ENCODE measurements at places on chromosomes 12 and 14.

DNA sequence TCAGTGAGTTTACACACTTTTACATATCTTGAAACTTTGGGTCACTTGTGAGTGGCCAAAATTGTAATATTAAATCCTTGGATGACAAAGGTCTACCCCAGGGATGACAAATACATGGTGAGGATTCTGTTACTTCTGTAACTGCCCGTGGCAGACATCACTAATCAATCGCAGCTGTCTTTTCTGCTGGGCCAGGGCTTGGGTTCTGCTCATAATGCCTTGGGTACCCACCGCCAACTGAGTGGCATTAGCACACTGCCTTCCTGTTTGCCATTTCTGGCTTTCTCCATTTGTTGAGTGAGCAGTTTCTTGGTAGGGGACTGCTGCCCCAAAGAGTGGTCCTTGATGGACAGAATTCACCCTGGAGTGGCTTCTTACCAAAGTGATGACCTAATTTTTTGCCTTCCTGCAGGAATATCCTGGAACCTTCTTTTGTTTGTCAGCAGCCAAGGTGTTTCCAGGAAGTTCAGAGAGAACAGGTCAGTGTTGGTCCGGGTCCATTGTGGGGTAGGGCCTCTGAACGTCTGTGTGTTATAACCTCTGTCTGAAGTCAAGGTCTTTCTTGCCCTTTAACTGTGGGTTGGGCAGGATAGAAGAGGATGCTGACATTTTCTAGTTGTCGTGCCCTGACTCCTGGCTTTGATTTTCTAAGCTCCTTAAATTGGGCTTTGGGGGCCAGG lies 6.2 kb downstream of the TSPAN9 start:
- DNase-seq = no peak

- DNase-seq = no peak
Observed at GRCh38 chr12:66388517-66388916, 86.2 kb downstream of the HELB start.

- no peak for DNase-seq
Observed at GRCh38 chr12:124278389-124279101, 16.3 kb upstream of the RFLNA start.

GRCh38 chr14:74829251-74829650 lies 46.7 kb downstream of the PROX2 start:
- DNase-seq = no peak

DNA sequence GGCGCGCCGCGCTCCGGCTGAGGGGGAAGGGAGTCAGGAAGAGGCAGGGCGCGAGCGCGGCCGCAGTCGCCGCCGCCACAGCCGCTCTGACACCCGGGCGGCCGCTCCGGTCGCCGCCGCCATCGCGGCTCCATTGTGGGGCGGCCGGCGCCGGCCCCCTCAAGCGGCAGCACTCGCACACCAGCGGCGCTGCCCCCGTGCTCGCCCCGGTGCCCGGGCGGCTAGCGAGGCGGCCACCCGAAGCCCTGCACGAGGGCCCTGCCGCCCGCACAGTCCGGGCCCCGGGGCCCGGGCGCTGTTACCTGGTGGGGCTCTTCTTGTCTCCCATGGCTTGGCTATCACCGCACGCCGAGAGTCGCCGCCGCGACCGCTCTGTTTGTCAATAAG lies 202 bp downstream of the YAF2 start:
- DNase-seq = no peak

- DNase-seq = no peak
Observed at GRCh38 chr12:92143258-92143657, 2.4 kb downstream of the BTG1 start.

- DNase-seq = peak; percentile 70
Observed at GRCh38 chr14:50321009-50321660, 9.0 kb downstream of the DMAC2L start.

DNA sequence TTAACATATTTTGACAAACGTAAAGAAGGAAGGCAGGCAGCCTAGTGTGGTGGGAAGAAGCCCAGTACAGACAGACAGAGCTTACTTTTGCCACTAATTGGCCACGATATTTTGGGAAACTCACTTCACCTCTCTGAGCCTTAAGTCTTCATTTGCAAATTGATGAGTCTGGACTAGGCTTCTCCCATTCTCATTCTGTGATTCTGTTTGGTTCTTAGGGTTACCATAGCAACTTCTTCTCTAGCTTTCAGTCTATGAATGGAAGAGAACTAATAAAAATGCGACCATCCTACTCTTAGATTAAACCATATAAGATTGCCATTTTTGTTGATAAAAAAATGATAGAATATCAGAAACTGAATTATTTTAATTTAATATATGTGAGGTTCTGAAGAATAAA lies 210.5 kb downstream of the SNAPC1 start:
- no peak for DNase-seq

GRCh38 chr14:68487805-68488590 lies 304.9 kb downstream of the ZFP36L1 start:
- DNase-seq = no peak

DNA sequence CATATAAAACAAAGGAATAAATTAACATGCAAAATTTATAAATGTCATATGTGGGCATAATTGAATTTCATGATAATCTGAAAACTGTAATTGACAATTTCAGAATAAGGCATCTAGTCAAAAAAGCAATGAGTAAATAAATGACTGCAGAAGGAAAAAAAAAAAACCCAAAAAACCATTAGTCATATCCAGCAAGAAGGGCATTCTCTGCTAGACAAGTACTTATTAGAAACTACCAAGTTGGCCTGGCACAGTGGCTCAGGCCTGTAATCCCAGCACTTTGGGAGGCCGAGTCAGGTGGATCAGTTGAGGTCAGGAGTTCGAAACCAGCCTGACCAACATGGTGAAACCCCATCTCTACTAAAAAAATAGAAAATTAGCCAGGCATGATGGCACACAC lies 17.5 kb downstream of the ZCRB1 start:
- no peak for DNase-seq

- no peak for DNase-seq
Observed at GRCh38 chr14:86357119-86357518, 827.2 kb downstream of the FLRT2 start.

- no peak for DNase-seq
Observed at GRCh38 chr12:16189849-16190248, 87.6 kb downstream of the SLC15A5 start.

DNA sequence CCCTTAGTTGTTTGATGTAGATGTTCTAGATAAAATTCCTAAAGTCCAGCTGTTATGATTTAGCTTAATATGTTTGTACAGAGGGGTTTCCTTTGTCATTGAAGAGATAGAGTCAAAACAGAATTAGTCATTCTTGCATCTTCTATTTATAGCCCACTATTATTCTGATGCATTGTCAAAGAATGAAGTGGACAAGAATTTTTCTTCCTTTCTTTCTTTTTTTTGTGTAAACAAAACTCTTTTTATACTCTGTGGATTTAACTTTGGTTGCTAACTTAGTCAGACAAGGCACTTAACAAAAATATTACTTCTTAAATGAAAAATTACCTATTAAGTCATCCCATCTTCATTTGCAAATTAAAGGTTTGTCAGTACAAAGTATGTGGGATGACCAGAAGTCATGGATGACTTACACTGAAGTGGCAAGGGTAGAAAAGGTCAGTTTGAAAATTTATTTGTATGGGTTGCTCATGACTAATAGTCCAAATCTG lies 215.6 kb upstream of the DDHD1 start:
- DNase-seq = no peak

GRCh38 chr14:33009673-33010072 lies 71.0 kb downstream of the NPAS3 start:
- DNase-seq = no peak

GRCh38 chr12:107783406-107784376 lies 9.2 kb downstream of the ASCL4 start:
- DNase-seq = no peak

- no peak for DNase-seq
Observed at GRCh38 chr14:95320078-95320895, 579 bp upstream of the CLMN start.

DNA sequence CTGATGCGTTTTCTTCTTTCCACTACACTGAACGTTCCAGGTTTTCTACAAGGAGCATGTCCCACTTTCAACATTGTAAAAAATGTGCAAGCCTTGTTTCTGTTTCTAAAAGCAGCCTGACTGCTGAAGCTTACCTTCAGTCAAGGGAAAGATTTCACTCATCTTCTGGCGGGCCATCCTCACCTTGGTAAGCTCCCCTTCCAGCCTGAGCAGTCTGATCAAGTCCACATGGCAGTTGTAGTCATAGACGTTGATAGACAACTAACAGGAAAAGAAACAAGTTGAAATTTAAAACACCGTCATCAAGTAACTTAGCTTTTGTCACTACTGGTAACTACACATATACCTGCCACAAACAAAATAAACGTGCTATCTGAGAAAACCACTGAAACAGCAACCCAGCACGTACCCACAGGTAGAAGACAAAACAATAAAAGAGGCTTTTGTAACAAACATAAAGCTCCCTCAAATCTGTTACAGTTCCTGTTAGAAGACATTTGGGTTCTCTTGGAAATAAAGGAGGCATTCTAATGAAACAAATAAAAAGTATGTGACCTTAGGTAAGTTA lies 11.9 kb downstream of the SART3 start:
- no peak for DNase-seq

GRCh38 chr14:85532374-85533022 lies 2.6 kb downstream of the FLRT2 start:
- no peak for DNase-seq

GRCh38 chr14:63727231-63727735 lies 582 bp downstream of the SGPP1 start:
- no peak for DNase-seq

- no peak for DNase-seq
Observed at GRCh38 chr14:43877351-43877960, 629.6 kb downstream of the FSCB start.

DNA sequence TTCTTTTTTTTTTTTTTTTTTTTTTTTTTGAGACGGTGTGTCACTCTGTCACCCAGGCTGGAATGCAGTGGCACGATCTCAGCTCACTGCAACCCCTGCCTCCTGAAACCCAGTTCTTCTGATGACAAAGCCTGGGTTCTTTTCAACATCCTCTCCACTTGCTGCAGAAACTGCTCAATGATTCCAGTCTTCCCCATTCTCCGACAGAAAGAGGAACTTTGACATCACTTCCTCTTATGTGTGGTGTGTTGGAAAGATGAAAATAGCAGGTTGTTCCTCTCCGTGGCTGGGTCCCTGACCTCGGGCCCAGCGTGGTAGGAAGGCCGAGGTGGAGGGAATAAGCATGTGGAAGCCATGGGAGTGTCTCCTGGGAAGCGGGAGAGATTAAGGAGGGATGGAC lies 198.4 kb downstream of the PHETA1 start:
- DNase-seq = no peak

GRCh38 chr14:73696466-73697400 lies 17.5 kb downstream of the PNMA1 start:
- no peak for DNase-seq

DNA sequence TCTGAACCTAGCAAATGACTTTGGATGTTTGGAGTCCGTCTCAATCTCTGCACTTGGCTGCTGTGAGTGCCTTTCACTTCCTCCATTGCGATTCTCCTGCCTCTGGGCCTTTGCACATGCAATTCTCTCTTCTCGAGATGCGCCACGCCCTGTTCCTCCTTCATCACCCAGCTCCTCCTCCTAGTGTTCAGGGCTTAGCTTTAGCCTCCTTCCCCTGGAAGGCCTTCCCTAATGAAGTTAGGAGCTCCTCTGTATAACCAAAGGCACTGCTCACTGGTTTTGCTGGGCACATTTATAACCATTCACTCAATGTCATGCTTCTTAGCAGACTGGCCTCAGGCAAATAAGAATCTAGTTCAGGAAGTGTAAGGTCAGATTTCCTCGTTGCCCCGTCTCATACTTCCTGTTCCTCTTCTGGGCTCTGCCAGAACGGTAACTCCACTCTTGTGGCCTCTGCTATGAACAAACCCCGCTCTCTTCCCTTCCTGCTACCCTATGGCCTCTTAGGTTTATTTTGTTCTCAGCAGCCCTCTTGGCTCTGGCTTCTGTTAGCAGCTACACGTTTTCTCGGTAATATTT lies 171.4 kb downstream of the CRADD start:
- DNase-seq = no peak

DNA sequence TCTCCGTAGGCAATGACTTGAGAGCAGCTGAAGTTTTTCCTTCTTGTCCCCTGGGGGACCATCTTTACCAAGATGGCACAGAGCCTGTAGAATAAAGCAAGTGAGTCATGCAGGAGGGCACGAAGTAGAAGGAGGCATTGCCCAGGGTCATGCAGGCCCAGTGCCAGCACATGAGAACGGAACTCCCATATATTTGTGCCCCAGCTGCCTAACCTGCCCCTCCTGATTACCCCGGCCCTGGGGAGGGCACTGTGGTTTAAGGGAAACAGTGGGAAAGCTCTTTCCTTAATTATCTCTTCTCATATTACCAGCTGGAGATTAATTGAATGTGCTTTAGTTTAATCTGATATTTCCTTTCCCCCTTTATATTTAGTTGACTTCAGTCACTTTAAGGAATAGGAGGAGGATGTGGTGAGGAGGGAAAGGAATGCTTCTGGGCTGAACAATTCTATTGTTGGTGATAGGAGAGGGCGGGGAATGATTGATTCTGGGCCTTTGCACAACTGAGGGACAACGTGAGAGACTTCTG lies 51.9 kb downstream of the RASSF8 start:
- no peak for DNase-seq

GRCh38 chr14:64610049-64610746 lies 60.4 kb downstream of the PPP1R36 start:
- DNase-seq = no peak

GRCh38 chr12:56158926-56159461 lies 835 bp downstream of the MYL6 start:
- DNase-seq = no peak

DNA sequence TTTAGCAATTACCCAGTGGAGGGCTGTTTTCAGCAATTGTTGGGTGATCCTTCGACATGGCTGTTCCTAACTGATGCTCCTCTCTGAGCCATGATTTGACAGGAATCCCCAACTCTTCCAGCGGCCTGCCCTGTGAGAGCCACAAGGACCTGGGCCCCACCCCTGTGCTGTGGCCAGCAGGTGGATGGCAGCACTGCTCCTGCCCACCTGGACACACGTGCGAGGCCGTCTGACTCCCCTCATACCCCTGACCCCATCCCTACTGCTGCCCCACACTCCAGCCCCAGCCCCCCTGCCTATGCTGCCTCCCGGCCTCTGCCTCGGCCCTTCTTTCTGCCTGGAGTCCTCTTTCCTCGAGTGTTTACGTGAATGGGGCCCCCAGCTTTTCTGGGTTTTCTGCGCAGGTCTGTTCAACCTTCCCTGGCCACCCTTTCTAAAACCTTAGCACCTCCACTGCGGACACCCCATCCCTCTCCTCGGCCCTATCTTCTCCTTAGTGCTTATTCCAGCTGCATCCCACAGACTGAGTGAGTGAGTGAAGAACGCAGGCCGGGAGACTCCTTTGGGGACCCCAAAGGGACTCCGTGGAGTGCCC lies 111.4 kb downstream of the DICER1 start:
- DNase-seq = no peak

DNA sequence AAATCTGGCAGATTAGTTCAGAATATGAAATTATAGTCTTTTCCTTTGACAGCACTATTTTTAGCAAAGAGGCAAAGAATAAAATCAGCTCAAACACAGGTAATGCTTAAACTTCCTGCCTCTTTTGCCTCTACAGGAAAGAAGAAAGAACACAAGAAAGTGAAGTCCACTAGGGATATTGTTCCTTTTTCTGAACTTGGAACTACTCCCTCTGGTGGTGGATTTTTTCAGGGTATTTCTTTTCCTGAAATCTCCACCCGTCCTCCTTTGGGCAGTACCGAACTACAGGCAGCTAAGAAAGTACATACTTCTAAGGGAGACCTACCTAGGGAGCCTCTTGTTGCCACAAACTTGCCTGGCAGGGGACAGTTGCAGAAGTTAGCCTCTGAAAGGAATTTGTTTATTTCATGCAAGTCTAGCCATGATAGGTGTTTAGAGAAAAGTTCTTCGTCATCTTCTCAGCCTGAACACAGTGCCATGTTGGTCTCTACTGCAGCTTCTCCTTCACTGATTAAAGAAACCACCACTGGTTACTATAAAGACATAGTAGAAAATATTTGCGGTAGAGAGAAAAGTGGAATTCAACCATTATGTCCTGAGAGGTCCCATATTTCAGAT lies 17.4 kb downstream of the TMPO start:
- no peak for DNase-seq

All from stimulated activated CD8-positive, alpha-beta memory T cell treated with anti-CD3 and anti-CD28 coated beads, Interleukin-7, amount 100 ng/mL, for 4 hours (primary cell).